RPMI7951 (cell line): ENCODE measurements at places on chromosomes 11 and 22. TPM values are rescaled to one million over a fixed set of nuclear protein-coding genes. Genes with fewer than 3 reads are reported as not detected.

DNA sequence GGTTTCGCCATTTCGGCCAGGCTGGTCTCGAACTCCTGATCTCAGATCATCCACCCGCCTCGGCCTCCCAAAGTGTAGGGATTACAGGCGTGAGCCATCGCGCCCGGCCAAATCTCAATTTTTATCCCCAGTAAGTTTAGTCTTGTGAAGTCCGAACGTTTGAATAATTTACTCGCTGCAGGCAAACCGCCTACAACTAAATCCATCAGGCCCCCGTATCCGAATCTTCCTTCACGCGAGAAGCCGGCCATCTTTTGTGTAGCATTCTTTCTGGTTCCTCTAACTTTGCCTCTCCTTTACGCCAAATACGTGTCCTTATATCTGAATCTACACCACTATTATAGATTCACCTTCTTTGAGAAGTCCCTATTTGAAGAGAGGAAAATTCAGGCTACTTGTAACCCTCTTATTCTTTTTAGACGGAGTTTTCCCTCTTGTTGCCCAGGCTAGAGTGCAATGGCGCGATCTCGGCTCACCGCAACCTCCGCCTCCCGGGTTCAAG, 581 bp upstream of the EIF3L start:
- no peak for DNase-seq

DNA sequence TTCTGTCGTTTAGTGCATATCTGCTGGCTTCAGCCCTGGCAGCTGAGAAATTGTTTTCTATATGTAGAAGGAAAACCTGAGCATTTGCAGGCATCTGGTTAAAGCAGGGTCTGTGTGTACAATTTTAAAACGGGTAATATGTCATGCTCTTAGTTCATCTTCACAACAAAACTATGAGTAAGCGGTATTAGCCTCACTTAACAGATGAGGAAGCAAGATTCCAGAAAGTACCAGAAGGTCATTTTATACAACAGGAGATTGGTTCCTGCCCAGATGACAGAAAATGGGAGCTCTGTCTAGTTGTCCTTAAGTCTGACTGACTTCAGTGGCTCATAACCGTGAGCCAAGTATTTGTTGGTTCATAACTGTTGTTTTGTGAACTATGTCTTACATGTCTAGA, 1.1 kb downstream of the TIMM10B start:
- DNase-seq: no peak

DNA sequence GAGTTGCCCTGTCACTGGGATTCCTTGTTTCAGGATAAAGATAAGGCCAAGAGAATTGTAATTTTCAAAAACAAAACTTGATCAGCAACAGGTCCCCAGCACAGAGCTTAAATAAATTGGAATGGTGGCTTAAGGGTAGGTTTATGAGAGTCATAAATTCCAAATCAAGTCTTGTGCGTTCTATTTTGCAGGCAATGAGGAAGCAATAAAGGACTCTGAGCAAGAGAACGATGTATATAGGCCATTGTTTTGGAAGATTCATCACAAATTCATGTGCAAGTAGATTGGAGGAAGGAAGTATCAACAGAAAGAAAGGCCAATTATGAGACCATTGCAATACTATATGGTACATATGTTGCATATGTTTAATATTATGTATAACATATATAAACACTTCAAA, 65.7 kb upstream of the PGR start:
- no peak for DNase-seq

DNA sequence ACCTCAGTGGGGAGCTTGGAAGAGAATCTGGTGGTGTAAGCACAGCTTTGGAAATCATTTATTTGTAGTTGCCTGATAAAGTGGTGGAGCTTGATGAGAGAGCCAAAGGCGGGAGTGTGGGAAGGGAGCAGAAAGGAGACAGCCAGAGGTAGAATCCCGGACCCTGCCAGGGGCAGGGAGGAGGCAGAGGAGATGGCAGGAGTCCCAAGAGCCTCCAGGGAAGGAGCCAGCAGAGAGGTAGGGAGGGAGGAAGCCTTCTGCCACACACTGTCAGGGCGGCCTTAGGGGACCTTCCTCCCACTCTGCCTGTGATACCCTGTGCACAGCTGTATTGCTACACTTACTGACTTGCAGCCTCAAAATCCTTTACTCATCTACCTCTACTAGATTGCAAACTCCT, 15.4 kb downstream of the SCUBE2 start:
- DNase-seq: no peak

Gene MS4A12
- total RNA-seq: not detected in 2 replicates

Gene APOA5
- not detected in 2 replicates for total RNA-seq

Gene LGR4
- 7.6 and 9.0 TPM in 2 replicates for total RNA-seq

Gene LRRC10B
- total RNA-seq: not detected in 2 replicates
